ENCODE measurements at places on chromosomes 11 and 22. TPM values are rescaled to one million over a fixed set of nuclear protein-coding genes. Genes with fewer than 3 reads are reported as not detected.
A peak's percentile ranks its signal among the peaks of the same experiment; 100 is the strongest.

DNA sequence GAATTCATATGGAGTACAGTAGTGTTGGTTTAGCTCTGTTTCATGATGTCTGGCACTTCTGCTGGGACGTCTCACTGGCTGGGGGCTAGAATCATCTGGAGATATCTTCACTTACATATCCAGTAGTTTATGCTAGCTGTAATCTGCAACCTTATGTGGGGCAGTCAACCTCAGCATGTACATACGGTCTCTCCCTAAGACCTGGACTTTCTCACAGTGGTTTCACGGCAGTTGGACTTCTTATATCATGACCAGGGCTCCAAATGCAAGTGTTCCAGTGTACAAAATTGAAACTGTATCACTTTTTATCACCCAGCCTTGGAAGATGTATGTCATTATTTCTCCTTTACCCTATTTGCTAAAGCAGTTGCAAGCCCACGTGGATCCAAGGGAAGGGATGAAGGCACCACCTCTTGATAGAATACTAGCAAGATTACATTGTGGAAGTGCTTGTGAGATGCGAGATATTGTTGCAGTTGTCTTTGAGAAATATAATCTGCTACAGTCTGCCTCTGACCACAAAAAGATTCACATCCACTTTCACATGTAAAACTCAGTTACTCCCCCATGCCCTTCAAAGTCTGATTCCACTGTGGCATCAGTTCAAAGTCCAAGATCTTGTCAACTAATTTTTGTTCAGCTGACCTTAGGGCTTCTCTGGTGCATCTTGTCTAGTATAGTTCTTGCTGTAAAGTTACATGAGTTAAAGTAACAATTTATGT, 316.6 kb upstream of the NCAM1 start:
- no peak for DNase-seq

Gene SEC14L2
- 7.4 TPM for total RNA-seq

- DNase-seq = no peak
These were observed 21.7 kb upstream of the SLN start for GRCh38 chr11:107733518-107733917.

GRCh38 chr11:34667810-34668582, 47.1 kb downstream of the EHF start:
- DNase-seq = no peak

DNA sequence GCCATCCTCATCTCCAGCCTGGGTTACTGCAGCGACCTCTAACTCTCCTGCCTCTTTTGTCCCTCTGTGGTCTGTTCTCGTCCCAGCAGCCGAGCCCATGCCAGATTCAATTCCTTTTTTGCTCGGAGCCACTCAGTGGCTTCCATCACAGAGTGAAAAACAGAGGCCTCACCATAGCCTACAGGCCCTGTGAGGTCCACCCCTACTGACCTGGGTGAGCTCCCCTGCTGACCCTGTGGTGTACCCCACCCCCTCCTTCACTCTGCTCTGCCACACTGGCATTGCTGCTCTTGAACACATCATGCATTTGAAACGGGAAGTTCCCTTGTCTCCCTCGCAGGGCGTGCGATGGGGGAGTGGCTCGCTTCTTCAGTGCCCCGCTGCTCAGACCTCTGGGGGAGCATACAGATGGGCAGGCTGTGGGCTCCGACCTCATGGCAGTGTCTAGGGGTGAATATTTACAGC, 2.1 kb downstream of the AIP start:
- no peak for DNase-seq

DNA sequence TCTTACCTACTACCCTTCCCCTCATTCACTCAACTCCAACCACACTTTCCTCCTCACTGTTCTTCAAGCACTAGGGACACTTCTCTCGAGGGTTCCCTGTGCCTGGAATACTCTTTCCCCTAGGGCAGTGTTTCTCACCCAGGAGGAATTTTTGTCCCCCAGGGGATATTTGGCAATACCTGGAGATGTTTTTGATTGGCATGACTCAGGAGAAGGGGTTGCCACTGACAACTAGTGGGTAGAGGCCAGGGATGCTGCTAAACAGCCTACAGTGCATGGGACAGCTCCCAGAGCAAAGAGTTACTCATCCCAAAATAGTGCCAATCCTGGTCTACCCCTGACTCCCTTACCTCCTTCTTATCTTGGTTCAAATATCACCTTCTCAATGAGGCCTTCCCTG, 40.0 kb downstream of the BTG4 start:
- DNase-seq = no peak

GRCh38 chr11:60761436-60762190, 4.9 kb downstream of the MS4A15 start:
- no peak for DNase-seq

DNA sequence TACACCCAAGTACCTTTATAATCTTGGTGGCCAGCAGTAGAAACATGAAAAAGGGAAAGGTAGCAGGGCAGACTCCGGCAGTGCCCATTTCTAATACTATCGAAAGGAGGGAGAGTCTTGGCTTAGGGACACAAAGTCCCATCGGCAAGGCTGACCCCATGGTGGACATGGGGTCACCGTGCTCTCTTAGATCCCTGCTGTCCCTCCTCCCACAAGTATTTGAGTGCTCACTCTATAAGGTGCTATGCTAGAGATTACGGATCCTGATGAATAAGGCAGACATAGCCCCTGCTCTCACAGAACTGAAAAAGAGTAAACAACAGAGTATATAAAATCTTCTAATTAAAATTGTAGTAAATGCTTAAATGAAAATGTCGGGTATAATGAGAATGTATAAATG, 172.4 kb upstream of the PITPNB start:
- no peak for DNase-seq

Gene SLC43A3
- total RNA-seq = 37.0 TPM

Gene TSGA10IP
- not detected for total RNA-seq

GRCh38 chr11:85988780-85989179, 80.1 kb downstream of the PICALM start:
- DNase-seq = no peak

Gene HTR3A
- not detected for total RNA-seq

Gene PATZ1
- total RNA-seq = 25.2 TPM

GRCh38 chr11:17573526-17573925, 26.5 kb downstream of the OTOG start:
- no peak for DNase-seq

- DNase-seq = no peak
These were observed 10.0 kb upstream of the PKNOX2 start for GRCh38 chr11:125154378-125155099.

DNA sequence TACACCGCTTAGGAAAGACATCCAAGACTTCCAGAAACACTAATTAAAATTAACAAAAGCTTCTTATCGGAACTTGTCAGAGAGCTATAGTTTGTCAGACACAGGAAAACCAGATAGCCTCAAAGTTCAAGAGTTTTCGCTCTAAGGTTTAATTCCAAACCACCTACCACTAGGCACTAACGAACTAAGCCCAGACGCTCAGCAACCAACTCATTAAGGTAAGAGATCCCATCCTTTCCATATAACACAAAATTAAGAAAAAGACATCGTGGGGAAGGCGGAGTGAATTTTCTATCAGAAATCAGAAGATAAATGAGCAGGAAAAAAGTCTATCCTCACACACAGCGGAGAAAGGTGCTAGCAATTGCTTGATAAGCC, 382 bp downstream of the IMMP1L start:
- DNase-seq = no peak

- DNase-seq = no peak
These were observed 9.9 kb downstream of the PCSK7 start for GRCh38 chr11:117221775-117222517.

- DNase-seq = no peak
These were observed 10.0 kb upstream of the CCDC83 start for GRCh38 chr11:85845124-85845631.

- DNase-seq = no peak
These were observed 16.9 kb downstream of the MYO7A start for GRCh38 chr11:77144857-77145428.

GRCh38 chr11:111777094-111778046, 11.2 kb upstream of the PPP2R1B start:
- DNase-seq = peak; percentile 75

DNA sequence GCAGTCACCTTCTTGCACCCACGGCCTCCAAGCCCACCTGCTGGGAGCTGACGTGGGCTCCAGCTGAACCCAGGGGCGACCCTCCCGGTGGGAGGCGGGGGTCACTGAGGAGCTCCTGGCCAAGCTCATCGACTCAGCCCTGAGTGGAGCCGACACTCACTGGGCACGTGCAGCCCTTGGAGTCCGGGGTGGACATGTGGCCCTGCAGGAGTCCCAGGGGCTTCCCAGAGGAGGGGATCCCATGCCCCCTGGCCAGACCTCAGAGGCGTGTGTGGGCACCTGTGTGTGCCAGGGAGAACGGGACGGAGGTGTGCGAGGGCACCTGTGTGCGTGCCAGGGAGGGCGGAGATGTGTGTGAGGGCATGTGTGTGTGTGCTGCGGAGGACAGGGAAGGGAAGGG, 20.8 kb upstream of the BRSK2 start:
- DNase-seq = no peak

DNA sequence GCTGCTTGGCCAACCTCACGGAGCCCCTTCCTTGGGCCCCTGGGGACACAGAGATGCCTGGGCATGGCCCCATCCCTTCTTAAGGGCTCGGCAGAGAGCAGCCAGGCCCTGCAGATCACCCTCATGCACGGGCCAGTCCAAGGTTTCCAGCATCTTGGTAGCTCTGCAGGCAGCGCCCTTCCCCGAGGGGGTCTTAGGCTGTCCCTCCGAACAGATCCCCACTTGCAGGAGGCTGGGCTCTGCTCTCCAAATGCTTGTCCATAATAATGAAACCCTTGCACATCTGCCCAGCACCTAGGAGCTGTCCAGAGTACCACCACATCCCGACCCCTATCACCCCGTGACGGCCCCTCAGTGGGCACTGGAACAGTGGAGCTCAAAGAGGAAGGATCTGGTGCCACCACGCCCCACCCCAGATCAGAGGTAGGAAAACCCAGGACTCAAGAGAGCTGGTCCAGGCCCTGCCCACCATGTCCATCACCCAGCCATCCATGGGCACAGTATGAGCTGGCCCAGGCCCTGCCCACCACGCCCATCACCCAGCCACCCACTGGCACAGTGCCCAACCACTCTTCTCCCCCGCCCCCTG, 92.5 kb upstream of the PRR5 start:
- no peak for DNase-seq

- no peak for DNase-seq
These were observed 2.2 kb downstream of the NCAM1 start for GRCh38 chr11:112963368-112963955.

DNA sequence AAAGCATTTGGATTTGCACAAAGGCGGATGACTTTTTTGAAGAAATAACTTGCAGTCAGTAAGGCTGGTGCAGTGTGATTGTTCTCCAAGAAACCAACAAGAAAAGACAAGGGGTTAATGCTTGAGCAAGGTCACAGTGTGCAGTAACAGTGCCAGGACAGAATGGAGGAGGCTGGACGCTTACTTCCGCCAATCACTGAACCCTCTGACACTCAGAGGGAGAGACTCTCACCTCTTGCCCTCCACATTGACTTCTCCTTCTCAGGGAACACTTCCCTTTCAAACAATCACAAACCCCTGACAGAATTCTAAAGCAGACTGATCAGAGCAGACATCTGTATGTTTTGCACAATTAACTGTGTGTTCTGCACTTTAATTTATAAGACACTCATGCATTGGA, 228.4 kb downstream of the BLID start:
- DNase-seq = no peak

GRCh38 chr22:35837101-35837727, 119.5 kb downstream of the APOL5 start:
- DNase-seq = no peak
